Stimulated activated CD8-positive, alpha-beta memory T cell treated with anti-CD3 and anti-CD28 coated beads, Interleukin-4, amount 100 ng/mL, for 1 hour (primary cell): ENCODE measurements at places on chromosomes 4 and X.

DNA sequence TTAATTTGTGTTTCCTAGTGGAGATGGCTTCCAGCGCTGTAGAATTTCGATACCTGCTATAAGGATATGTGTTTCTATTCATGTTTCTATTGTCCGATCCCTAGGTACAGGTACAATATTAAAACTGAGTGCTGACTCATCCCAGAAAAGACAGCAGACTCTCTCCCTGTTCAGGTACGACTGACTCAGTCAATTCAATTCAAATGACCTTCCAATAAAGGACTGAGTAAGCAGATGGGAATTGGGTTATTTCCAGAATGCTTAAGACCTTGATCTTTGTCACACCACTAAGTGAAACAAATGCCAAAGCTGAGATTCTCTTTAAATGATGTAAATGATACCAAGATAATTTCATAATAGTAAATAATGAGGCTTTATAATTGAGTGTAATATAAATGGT is 1596.9 kb downstream of the RPA4 start:
- no peak for DNase-seq

DNA sequence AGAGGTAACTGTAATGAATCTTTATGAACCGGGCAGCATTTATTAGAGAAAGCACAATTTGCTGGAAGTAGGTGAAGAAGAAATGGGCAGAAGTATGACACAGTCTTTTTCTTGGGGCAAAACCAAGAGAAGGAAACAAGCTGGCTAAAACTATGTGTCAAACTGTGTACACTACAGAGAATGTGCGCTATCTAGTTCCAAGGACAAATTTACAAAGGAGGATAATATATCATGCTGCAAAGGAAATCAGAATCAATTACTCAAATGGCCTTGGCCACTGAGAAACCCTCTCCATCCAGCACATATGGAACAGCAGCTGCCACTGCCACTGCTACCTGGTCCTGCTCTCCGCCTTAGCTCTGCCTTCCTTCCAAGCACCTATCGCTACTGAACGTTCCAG is 17.1 kb upstream of the MECP2 start:
- no peak for DNase-seq

DNA sequence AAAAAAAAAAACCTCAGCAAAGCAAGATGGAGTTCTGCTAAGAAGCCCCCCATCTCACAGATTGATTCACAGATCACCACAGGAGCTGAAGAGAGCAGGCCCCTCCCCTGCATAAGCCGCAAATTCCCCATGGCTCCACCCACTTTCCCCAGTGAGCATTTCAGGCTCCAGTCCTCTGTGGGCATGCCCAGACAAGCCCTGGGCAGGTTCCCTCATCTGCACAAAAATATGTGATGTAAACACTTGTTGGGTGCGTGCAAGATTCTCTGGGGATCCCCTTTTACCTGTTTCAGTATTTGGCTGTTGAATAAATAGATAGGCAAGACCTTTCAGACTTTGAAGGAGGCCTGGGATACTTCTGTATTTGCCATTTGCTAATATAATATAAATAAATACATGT is 514.3 kb downstream of the PCDH7 start:
- no peak for DNase-seq

GRCh38 chr4:74098427-74098994 is 484 bp downstream of the CXCL2 start:
- DNase-seq: no peak

DNA sequence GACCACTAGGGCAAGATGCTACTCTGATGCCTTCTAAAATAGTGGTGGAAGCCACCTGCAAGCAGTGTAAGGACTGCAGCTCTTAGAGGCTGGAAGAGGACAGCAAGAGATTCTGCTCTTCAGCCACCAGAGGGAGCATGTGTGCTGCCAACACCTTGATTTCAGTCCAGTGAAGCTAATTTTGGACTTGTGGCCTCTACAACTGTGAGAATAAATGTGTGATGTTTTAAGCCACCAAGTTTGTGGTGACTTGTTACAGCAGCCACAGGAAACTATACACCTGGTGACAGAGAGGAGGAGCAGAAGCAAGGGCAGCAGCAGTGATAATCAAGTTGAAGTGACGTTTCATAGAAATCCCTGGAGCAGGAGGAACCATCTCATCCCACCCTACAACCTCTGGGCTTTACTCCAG is 55.9 kb downstream of the FGFBP1 start:
- DNase-seq: peak; percentile 3

DNA sequence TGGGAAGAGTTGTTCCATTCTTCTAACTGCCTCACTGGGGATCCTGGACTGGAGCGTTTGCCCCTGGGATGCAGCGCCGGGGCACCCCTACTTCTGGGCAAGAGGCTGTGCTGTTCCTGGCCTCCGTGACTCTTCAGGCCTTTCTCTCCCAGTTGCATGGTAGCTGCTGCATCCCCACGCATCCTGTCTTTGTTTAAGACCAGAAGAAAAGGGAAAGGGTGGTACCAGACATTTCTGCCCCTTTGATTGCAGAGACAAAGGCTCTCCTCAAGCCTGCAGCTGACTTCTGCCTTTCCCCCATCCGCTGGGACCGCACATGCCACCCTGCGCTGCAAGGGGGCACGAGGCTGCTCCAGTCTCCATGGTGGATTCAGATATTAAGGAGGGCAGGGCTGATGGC is 70.4 kb downstream of the SHROOM2 start:
- DNase-seq: no peak

DNA sequence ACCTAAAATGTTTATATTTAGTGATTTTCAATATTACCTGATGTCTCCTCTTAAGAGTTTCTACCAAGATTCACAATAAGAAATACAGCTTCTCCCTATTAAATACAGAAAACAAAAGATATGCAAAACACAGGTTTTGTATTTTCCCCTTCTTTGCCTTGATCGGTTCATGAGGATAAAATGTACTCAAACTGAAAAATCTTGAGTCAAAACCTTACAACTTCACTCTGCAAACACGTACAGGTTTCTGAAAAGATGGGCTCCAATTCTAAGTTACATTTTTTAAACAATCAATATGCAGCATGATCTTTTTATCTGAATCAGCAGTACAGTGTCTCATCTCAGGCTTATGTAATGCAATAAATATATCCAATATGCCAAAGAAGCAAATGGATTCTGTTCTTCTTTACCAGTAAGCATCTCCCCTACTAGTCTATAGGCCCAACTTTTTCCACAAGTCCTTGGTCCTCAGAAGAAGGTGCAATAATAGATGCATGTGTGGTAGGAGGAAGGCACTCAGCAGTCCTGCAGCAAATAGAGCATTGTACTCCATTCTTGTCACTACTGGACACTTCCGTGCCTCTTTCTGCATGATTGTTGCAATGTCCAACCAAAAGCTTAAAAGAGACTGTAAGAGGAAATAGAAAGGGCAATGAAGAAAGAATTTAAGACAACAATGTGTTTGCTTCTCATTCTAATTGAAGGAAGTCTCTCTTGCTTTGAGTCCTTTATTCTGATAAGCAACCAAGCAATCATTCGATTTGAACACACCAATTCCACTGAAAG is 3.2 kb downstream of the MAPK10 start:
- DNase-seq: no peak

- DNase-seq: no peak
These were observed 40.6 kb upstream of the THOC2 start for GRCh38 chrX:123773258-123773988.

GRCh38 chr4:139584784-139585183 is 28.8 kb upstream of the SETD7 start:
- no peak for DNase-seq

- DNase-seq: no peak
These were observed 180.4 kb downstream of the CPEB2 start for GRCh38 chr4:15182600-15183220.

- DNase-seq: no peak
These were observed 53.5 kb downstream of the REELD1 start for GRCh38 chr4:146267826-146268225.

DNA sequence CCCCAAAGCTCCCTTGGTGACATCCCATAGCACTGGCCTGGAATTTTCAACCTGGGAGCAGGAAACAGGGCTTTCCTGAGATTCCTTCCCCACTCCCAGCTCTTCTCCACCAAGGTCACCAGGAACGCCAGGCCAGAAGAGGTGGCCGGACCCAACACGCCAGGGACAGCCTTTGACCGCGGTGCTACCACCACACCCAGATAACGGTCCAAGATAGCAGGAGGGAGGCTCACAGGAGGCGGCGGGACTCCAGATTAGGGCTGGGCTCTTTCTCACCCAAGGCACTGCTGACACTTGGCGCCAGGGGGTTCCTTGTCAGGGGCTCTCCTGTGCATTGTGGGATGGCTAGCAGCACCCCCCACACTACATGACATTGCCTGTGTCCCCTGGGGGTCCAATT is 22.9 kb downstream of the ZFYVE28 start:
- DNase-seq: no peak

GRCh38 chrX:35726176-35726575 is 72.0 kb upstream of the MAGEB16 start:
- no peak for DNase-seq

DNA sequence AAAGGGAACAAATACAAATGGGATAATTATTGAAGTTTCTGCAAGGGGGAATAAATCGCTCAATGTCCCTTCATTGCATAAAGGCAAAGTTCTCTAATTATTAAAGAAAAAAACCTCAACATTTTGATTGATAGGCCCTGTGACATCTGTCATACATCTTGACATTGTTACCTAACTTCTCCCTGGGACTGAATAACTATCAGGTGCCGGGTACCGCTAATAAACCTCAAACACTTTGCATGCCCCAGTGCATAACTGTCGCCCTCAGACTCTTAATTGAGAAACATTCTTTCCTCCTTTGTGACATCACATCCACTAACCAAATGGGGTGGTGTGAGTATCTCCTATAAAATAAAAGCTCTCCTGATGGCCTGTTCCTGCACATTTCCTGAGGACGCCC is at the start of gene ADAM29:
Gene ADAM29 (plus strand): TSS at position 301 of the 400 bp plus-strand sequence. CDS start 57,168 bp downstream, outside the sequence.
- no peak for DNase-seq

GRCh38 chrX:41958861-41959260 is 35.5 kb upstream of the CASK start:
- no peak for DNase-seq

- DNase-seq: no peak
These were observed 2.7 kb downstream of the NDP start for GRCh38 chrX:43970528-43970927.

- no peak for DNase-seq
These were observed 179.0 kb downstream of the KCNIP4 start for GRCh38 chr4:21769404-21770147.

GRCh38 chrX:29617725-29618124 is 597.6 kb upstream of the MAGEB2 start:
- no peak for DNase-seq

- DNase-seq: no peak
These were observed 62.6 kb upstream of the CLNK start for GRCh38 chr4:10747186-10747585.

DNA sequence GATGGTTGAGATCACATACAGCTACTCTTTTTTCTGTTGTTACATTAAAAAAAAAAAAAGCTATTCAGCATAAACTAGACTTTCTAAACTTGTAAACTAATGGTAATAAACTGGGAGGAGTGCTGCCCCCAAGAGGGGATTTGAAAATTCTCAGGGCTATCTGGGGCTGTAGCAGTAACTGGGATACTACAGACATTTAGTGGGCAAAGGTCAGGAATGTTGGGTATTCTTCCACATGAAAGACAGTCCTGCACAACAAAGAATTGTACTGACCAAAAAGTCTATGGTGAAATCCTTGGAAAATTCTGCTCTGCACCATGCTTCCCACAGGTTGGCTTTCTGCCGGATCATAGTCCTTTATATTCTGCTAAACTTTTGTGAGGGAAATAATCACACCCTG is 232.6 kb upstream of the BOD1L1 start:
- no peak for DNase-seq

DNA sequence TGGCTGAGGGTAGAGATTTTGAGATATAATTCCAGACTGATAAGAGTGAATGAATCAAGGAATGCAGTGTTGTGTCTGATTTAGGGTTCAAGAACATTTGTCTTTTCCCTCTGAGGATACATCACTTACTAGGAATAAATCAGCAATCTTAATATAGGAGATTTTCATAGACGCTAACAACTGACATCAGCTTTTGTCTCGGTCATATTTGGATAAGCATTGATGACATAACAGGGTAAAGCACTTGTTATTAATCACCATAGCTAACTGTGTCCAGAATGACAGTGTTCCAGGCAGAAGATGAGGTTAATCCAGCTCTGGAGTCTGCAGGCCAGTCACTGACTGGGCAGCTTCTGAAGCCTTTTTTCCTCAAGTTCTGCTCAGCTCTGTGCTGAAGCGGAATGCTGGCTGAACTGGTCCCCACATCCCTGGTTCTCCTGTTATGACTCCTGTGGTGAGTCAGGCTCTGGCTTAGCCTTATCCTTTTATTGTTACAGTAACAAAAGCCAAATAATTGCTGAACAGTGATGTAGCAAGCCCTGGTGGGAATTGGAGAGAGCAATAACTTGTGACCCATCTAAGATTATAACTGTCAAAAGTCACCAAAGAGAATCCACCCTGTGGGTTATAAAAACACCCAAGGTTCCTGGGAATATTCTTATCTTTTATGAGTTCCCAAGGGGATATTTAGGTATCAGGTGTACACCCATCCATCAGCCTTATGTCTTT is 41.8 kb downstream of the FNIP2 start:
- DNase-seq: no peak

DNA sequence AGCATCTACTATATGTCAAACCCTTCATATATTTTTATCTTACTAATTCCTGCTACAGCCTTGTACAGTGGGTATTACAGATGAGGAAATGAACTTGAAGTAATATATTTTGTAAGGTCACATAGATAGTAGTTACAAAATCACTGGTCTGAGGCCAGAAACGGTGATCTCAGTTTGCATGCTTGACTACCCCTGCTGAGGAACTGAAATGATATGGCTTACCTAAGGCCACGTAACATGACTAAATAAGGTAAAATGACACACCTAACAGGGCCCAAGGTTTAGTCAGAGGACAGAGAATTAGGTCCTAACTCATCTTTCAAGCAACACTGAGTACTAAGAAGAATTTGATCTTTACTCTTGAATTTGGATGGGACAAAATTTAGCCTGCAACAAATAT is 1.5 kb upstream of the COMMD8 start:
- DNase-seq: no peak

- no peak for DNase-seq
These were observed 116.2 kb upstream of the DCLK2 start for GRCh38 chr4:149961876-149962597.

DNA sequence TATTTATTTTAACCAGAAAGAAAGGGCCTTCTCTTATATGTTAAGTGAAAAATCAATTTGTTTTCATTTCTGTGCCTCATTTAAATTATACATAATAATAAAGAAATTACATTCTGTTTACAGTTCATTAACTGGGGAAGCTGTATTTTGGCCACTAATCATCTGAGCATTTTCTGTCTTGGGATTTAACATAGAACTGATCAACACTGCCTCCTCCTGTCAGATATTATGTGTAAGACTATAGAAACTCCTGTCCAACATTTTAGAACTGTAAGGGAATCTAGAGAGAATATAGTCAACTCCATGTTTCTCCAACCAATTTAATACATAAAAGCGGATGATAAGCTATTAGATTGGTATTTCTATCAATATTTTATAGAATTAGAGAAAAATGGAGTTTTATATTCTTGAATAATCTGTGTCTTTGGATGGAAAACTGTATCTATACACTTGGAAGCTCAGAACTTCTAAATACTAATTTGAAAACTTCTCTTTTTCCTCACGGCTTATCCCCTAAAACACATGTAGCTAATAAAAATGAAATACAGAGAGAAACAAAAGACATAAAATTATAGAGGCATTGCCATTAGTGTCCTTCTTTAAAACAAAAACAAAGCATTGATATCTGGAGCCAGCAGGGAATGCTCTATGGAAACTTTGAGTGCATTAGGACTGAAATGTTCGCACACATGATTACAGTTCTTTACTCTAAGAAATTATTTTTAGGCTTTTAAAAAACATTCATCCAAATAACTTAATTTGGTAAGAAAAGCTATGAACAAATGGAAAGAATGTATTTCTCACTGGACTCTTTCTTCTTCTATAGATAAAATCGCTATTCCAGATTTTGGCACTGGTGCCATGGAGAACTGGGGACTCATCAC is 33.1 kb downstream of the ENPEP start:
- DNase-seq: no peak
